ENCODE measurements at places on chromosomes 16 and 17. TPM values are rescaled to one million over a fixed set of nuclear protein-coding genes. Genes with fewer than 3 reads are reported as not detected.

Gene PLLP
- 0.23 TPM for total RNA-seq

Gene PRAC2
- total RNA-seq: not detected

Gene BRIP1
- total RNA-seq: 25.7 TPM

Gene KIF18B
- 83.6 TPM for total RNA-seq

Gene CTRB1
- not detected for total RNA-seq

Gene KCNJ16
- total RNA-seq: not detected

Gene CCT6B
- total RNA-seq: 1.9 TPM

Gene FBXW10B
- 0.61 TPM for total RNA-seq

Gene ALOX12B
- total RNA-seq: not detected

Gene IL32
- total RNA-seq: 3,664 TPM

Gene USH1G
- not detected for total RNA-seq

Gene KLHL10
- total RNA-seq: 0.07 TPM

Gene HERPUD1
- total RNA-seq: 155 TPM

Gene SLC16A11
- total RNA-seq: 0.09 TPM

Gene KRT23
- not detected for total RNA-seq

Gene MT1A
- total RNA-seq: 0.57 TPM

Gene GPR179
- total RNA-seq: not detected

Gene VKORC1
- total RNA-seq: 53.4 TPM

Gene CLDN7
- total RNA-seq: 0.39 TPM

Gene TMEM220
- total RNA-seq: 0.84 TPM

Gene CDRT4
- 7.2 TPM for total RNA-seq

Gene HSPB9
- not detected for total RNA-seq

Gene LPO
- not detected for total RNA-seq

Gene ITGAL
- 527 TPM for total RNA-seq

Gene ASPHD1
- not detected for total RNA-seq

Gene CRISPLD2
- 0.50 TPM for total RNA-seq

Gene ABCA9
- 0.27 TPM for total RNA-seq

Gene TOX3
- total RNA-seq: not detected

Gene ATAD5
- total RNA-seq: 29.0 TPM

Gene DNAI2
- 0.50 TPM for total RNA-seq

Gene DNAAF1
- total RNA-seq: not detected

Gene BAHCC1
- total RNA-seq: 0.27 TPM

Gene MMP2
- total RNA-seq: 0.23 TPM

Gene HLF
- 0.91 TPM for total RNA-seq

Gene KSR1
- total RNA-seq: 36.5 TPM

Gene PAQR4
- 49.9 TPM for total RNA-seq
